ENCODE measurements at places on chromosomes 4 and X. TPM values are rescaled to one million over a fixed set of nuclear protein-coding genes. Genes with fewer than 3 reads are reported as not detected.

- no peak overlapping the region for H3K27ac ChIP-seq
- no peaks in the 10 kb centered on the region for H3K27me3 ChIP-seq
- no peak overlapping the region for H3K4me3 ChIP-seq
These were observed 55.5 kb upstream of the MAGED1 start for GRCh38 chrX:51837921-51838320.

GRCh38 chr4:185599553-185600243 is 64.4 kb upstream of the PDLIM3 start:
- peaks cover 2% of the 10 kb centered on the region for H3K36me3 ChIP-seq
- DNase-seq: no peak
- no peak overlapping the region for H3K4me3 ChIP-seq
- no peaks in the 10 kb centered on the region for H3K27me3 ChIP-seq
- H3K27ac ChIP-seq: no peak overlapping the region

DNA sequence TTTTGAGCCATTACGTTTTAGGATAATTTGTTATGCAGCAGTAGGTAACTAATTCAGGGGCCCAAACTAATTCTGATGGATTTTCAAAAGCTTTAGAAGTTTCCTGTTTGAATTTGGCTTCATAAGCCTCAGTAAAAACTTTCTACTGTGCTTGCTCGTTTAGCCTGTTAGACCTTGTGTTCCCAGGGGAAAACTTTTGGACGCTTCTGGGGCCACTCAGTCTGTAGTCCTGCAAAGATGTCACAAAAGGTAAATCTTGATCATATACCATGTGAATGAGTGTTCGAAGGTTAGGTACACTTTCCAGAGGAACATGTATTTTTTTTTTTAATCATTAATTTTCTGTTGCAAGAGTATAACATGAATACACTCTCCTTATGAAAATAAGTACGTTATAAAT is 70.7 kb downstream of the SUPT20HL2 start:
- DNase-seq: no peak
- no peak overlapping the region for H3K27ac ChIP-seq
- peaks cover 5% of the 10 kb centered on the region for H3K4me1 ChIP-seq
- H3K27me3 ChIP-seq: peaks cover 22% of the 10 kb centered on the region
- H3K4me3 ChIP-seq: no peak overlapping the region

GRCh38 chr4:108157655-108158054 is 11.1 kb downstream of the LEF1 start:
- no peak for DNase-seq
- peaks cover 13% of the 10 kb centered on the region for H3K4me1 ChIP-seq
- H3K36me3 ChIP-seq: peaks cover 9% of the 10 kb centered on the region
- H3K27ac ChIP-seq: no peak overlapping the region
- H3K27me3 ChIP-seq: peaks cover 7% of the 10 kb centered on the region
- no peak overlapping the region for H3K4me3 ChIP-seq

DNA sequence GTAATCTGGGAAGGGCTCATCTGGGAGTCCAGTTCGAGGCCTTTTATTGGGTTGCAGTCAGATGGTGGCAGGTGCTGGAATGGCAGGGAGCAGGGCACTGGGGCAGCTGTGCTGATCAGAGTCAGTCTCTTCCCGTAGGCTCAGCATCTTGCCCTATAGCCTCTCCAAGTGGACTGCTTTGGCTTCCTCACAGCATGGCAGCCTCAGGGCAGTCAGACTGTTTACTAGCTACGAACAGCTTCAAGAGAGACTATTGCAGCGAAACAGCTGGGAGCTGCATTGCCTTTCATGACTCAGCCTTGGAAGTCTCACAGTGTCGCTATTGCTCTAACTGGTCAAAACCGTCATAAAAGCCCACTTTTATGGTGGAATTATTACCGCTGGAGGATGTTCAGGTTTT is 26.8 kb upstream of the DUSP21 start:
- DNase-seq: no peak
- peaks cover 2% of the 10 kb centered on the region for H3K36me3 ChIP-seq
- no peaks in the 10 kb centered on the region for H3K27me3 ChIP-seq
- no peaks in the 10 kb centered on the region for H3K4me1 ChIP-seq

DNA sequence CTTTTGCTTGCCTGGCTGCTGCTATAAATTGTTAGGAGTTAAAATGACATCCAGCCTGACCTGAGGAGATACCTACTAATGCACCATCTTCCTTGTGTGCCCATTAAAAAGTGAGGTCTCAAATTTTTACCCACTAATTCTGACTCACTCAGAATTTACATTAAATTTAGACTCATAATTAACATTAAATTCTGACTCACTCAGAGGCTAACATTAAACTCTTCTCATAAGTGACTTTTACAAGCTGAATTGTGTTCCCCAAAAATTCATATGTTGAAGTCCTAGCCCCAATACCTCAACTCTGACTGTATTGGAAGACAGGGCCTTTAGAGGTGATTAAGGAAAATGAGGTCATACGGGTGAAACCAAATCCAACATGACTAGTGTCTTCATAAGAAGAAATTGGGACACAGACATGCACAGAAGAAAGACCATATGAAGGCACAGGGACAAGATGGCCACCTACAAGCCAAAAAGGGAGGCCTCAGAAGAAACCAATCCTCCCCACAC is 11.8 kb downstream of the CASP6 start:
- DNase-seq: no peak
- no peaks in the 10 kb centered on the region for H3K27me3 ChIP-seq
- no peak overlapping the region for H3K4me3 ChIP-seq
- no peaks in the 10 kb centered on the region for H3K4me1 ChIP-seq
- no peak overlapping the region for H3K27ac ChIP-seq

The NWD2 gene
- 0.05 TPM for total RNA-seq

All from neural crest cell (in vitro differentiated cells).